Right forelimb (tissue), 1 donor: ENCODE measurements at places on chromosomes 4 and X.

DNA sequence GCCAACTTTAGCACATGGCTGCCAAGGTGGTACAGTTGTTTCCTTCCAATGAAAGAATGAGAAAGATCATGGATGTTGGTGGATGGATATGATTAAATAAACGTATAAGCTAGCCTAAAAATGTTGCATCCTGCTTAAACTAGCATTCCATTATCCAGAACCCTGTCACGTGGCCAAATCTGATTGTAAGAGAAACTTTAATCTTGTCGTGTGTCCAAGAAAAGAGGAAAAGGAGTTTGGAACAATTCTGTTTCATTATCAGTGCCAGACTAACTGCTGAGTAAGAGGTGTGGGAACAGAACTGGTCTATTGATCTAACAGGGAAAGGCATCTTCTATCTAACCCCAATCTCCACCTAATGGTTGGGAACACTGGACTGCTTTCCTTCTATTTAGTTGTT is 325.2 kb upstream of the BMP3 start:
- no peak for DNase-seq

DNA sequence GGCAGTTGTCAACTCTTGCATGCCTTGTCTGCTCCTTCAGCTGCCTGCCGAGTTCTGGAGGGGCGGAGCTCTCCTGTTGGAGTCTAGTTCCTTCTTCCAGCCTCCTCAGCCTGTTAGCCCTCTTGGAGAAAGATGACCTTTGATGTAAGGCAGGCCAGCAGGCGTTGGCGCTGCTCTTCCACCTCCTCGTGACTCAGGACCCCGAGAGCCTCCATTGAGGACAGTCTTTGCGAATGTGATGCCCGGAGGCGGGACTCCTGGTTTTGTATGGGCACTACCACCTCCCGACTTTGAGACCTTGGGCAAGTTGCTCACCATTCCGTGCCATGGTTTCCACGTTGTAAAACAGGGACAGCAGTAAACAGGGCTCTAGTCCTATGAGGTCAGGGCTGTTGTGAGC is 108.3 kb downstream of the TENM3 start:
- no peak for DNase-seq

- no peak for DNase-seq
Observed at GRCh38 chr4:3366893-3367775, 74.3 kb downstream of the RGS12 start.

- DNase-seq, result no peak
Observed at GRCh38 chrX:10938365-10938923, 172.7 kb upstream of the HCCS start.

DNA sequence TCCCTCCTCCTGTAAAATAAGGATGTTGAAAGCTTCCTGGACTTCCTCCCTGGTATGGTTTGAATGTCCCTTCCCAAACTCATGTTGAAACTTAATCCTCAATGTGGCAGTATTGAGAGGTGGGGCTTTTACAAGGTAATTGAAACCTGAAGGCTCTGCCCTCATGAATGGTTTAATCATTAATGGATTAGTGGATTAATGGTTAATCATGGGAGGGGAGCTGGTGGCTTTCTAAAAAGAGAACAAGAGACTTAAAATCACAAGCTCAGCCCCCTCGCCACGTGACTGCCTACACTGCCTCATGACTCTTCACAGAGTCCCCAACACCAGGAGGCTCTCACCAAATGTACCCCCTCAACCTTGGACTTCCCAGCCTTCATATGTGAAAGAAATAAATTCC is 124.6 kb upstream of the ANXA3 start:
- no peak for DNase-seq

- DNase-seq, result no peak
Observed at GRCh38 chr4:169881769-169882168, 124.0 kb upstream of the HPF1 start.

GRCh38 chrX:9091258-9091657 is 57.3 kb upstream of the FAM9B start:
- DNase-seq, result no peak

DNA sequence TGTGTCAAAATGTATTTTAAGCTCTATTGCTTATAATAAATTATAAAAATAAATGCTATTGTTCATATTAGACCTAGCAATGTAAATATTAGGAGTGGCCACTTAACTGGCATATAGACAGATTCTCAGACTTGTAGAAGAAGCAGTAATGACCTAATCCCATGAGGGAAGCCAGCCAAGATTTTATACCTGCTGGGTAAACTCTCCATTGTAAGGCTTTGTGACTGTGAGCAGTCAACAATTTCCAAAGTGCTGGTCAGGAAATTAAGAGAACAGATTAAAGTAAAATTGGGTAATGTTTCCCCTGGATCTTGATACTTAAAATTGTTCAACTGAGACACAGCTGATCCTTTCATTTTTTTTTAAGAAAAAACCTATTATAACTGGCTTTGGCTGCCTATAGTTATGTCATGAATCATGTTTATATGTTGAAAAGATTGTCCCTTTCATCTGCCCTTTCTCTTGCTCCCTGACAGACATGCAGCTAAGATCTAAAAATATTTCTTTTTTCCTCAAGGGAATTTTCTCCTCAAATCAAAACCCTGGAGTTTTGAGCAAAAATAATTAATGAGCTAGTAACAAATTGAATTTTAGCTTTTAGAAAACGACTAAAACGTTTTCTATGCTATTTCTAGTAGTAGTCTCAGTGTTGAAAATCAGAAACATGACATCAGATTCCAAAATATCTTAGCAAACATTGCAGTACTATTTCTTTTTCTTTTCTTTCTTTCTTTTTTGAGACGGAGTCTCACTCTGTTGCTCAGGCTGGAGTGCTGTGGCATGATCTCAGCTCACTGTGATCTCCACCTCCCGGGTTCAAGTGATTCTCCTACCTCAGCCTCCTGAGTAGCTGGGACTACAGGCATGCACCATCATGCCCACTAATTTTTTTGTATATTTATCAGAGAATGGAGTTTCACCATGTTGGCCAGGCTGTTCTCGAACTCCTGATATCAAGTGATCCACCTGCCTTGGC is 77.9 kb downstream of the ADGRL3 start:
- DNase-seq, result no peak

DNA sequence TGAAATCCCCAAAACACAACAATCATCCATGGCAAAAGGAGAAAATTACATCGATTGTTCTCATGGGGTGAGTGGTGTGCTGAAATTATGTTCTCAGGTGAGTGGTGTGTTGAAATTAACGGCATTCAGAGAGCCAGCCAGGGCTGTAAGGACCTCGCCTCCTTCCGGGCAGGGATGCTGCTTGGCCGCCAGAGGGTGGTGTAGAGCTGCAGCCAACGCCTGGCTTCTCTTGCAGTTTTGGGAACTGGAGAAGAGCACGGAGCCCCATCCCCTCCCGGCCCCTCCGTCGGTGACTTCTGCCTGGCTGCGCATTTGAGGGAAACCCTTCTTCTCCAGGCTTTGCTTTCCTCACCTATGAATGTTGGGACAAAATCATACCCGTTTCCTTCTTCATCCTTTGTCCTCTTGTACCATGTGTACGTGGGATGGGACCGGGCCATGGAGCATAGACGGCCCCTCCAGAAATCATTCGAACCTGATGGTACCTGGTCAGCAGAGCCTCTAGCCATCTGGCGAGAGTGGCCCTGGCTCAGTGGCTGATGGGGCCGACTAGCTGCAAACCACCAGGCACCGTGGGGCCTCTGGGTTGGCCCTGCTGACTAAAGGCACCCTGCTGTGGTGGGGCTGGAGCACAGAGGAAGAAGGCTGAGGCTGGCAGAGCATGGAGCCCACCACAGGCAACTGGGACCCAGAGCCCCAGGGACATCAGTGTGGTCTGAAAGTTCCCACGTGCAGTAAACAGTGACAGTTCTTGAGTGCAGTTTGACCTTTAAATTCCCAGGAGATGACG is 28.4 kb downstream of the TRMT44 start:
- DNase-seq, result peak; percentile 82

GRCh38 chrX:124263743-124264142 is 68.7 kb upstream of the TEX13D start:
- no peak for DNase-seq

GRCh38 chrX:45513042-45513441 is 312.4 kb upstream of the DIPK2B start:
- no peak for DNase-seq

DNA sequence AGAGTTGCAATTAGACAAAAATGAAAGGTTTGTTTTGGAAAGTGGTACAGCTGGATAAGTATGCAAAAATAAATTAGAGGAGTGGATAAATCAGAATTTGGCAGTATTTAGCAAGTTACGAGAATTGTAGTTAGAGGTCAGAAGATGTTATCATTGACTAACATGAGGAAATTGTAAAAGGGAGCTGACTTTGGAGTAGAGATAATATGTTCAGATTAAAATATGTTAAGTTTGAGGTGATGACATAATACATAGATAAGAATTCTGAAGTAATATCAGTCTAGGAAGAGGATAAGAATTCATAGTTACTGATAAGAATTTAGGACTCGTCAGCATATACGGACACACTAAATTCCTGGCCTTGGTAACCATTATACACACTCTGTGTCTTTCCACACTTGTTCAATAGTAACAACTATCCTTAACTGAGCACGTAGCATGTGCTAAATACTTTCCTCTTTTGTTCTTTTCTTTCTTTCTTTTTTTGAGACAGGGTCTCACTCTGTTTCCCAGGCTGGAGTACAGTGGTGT is 4.1 kb upstream of the EPGN start:
- DNase-seq, result no peak

- no peak for DNase-seq
Observed at GRCh38 chrX:7704205-7704604, 138.8 kb upstream of the VCX start.

- DNase-seq, result no peak
Observed at GRCh38 chr4:26141911-26142638, 178.7 kb upstream of the RBPJ start.

- no peak for DNase-seq
Observed at GRCh38 chr4:54574500-54574899, 83.3 kb upstream of the KIT start.

GRCh38 chrX:141632124-141632523 is 42.6 kb downstream of the SPANXA2 start:
- no peak for DNase-seq

DNA sequence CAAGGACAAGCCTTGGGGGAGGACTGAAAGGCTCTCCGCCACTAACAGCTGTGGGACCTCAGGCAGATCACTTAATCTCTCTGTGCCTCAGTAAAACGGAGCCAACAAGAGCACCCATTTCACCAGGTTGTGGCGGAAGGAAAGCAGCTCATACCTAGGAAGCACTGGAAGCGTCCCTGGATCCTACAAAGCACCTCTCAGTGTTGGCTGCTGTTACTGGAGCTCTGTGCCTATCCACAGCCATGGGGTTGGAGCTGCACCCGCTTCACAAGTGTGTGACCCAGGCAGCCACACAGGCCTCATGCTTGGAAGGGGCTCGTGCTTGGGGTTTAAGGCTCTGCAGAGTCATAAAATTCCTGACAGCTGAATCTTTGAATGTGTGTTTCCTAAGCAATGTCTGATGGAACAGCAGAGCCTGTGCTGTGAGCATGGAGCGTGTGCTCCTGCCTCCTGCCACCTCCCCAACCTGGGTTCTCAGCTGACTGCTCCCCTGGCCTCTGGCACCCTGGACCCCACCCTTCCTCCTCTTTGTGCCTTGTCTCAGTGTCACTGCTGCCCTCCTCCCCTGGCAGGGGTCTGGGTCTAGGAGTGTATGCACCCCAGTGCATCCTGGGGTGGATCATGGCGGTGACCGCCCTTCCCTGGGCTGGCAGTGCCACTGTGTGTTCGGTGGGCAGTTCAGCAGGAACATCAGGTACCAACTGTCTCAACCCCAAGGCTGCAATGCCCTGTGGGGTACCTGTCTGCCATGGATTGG is 14.4 kb upstream of the MAN2B2 start:
- no peak for DNase-seq

- no peak for DNase-seq
Observed at GRCh38 chr4:70818173-70818855, 21.4 kb downstream of the GRSF1 start.

- no peak for DNase-seq
Observed at GRCh38 chr4:184598753-184599491, 50.3 kb downstream of the CASP3 start.

GRCh38 chrX:107674480-107675364 is 46.4 kb downstream of the PRPS1 start:
- DNase-seq, result peak; percentile 66

- no peak for DNase-seq
Observed at GRCh38 chrX:136417806-136418205, 69.9 kb upstream of the BRS3 start.

DNA sequence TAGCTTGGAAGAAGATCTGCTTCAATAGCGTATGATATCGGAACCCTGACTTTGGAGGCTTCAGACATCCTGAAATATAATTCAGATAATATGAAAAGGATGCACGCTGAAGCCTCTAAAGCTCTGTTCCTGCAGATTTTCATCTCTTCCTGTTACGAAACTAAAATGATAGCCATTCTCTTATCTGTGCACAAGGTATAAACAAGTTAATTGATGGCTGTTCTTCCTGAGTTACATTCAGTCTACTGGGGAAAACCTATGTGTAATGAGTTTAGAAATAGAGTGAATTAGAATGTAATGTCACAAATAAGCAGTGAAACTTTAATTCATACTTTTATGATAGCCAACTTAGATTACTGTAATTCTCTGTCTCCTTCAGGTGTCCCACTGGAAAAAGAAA is 36.8 kb upstream of the AGA start:
- no peak for DNase-seq

DNA sequence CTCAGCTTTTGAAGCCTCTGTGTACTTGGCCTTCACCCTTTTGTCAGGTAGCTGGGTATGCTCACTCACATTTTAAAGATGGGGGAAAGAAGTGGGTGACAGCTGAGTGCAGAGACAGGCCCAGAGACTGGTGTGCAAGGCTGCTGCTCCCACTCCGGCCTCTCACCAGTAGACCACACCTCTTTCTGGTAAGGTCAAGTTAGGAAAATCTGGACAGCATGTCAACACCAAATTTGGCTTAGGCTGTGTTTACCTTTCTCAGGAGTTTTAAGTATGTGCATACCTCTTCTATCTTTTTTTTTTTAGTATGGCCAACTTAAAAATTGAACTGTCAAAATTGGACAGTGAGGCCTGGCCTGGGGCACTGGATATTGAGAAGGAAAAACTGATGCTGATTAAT is 66.6 kb downstream of the CLDN22 start:
- DNase-seq, result no peak

DNA sequence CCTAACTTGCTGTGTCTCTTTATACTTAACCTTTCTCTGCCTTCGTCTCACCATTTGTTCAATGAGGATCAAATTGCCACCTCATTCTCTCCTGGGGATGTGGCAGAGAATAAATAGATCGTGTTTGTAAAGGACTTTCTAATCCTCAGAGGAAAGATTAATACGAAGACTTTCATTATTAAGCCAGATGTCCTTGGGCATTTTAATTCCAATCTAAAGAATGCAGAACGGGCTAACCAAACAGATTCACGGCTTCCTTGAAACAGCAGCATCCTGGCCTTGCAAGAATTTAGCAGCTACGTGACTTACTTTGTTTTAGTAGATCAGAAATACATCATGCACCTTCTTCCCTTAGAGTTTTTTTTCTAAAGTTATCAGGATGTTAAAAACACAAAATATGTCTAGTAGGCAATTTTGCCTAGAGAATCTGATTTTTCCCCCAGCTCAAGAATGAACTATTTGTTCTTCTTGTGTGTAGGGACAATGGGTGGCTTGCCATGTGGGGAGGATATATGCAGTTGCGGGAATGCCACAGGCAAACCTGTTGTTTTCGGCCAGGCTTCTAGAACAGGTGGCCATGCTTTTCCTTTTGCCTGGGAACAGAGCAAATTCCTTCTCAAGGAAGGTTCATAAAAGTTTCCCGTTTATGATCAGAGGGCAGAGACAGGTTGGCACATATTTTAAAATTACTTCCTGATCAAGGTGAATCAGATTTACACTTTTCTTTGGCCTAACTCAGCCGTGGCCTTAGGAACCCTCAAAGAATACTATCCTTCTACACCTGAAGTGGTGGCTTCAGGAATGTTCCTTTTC is 3.0 kb downstream of the MID1 start:
- DNase-seq, result no peak
